Kidney epithelial cell (primary cell): ENCODE measurements at places on chromosomes 16 and 17. TPM values are rescaled to one million over a fixed set of nuclear protein-coding genes. Genes with fewer than 3 reads are reported as not detected.

GRCh38 chr16:20867585-20867984 is 32.6 kb downstream of the DCUN1D3 start:
- DNase-seq = no peak

DNA sequence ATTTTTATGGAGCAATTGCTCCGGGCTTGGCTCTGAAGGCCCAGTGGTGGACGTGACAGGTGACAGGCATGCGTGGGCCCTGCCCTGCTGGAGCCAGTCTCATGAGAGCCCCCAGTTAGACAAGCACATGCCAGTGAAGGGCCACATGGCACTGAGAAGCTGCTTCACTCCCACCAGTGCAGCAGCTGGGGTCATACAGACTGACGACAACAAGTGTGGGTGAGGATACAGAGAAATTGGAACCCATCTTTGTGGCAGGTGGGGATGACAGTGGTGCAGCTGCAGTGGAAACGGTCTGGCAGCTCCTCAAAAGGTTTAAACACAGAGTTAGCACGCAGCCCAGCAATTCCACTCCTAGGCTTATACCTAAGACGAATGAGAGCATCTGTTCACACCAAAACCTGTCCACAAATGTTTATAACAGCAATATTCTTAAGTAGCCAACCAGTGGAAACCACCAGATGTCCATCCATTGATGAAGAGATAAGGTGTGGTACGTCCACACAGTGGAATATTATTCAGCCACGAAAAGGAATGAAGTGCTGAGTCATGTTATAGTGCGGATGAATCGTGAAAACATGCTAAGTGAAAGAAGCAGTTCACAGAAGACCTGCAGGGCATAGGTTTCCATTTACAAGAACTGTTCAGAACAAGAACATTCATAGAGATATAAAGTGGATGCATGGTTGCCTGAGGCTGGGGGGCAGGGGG is 12.5 kb upstream of the CIBAR2 start:
- no peak for DNase-seq

- DNase-seq = no peak
These were observed 7.6 kb downstream of the PRR29 start for GRCh38 chr17:64005734-64006167.

The ARHGAP23 gene
- total RNA-seq = 52.8 and 65.6 TPM in 2 replicates

- DNase-seq = no peak
These were observed 16.7 kb downstream of the RFFL start for GRCh38 chr17:35046740-35047283.

DNA sequence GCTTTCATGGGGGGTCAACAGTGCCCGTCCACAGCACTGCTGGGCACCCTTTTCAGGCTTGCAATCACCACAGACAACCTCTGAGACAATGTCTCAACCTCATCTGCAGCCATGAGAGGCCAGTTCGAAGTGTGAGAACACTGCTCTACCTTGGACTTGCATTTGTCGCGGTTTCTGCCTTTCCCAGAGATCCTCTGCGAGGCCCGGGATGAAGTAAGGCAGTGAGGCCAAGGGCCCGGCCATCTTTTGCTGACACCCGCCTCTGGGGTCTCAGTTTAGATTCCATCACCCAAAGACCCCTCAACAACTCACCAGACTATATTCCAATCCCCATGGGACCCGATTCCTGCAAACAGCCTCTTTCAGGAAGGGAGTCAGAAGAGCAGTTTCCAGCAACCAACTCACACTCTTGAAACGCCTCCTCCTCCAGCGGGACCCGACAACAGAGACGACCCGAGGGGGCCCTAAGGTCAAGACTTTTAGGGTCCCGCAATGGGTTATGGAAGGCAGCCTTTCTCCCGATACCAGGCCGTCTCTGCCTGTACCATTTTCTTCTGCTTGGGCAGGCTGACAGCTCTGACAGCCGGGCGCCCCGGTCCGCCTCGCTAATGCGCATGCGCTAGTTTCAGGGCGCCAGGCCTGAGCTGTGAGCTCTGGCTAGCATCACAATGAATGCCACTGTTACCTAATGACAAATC is 576.0 kb downstream of the KCNJ18 start:
- no peak for DNase-seq

The OR3A2 gene
- total RNA-seq = 1.0 and 3.3 TPM in 2 replicates

GRCh38 chr17:935485-935884 is 44.1 kb downstream of the NXN start:
- DNase-seq = no peak

- DNase-seq = no peak
These were observed 17.2 kb downstream of the COPRS start for GRCh38 chr17:31841850-31842194.

- peak; percentile 86 for DNase-seq
These were observed 100.1 kb upstream of the CHMP6 start for GRCh38 chr17:80891397-80892018.

GRCh38 chr17:499951-500461 is 147.4 kb upstream of the RPH3AL start:
- DNase-seq = no peak

DNA sequence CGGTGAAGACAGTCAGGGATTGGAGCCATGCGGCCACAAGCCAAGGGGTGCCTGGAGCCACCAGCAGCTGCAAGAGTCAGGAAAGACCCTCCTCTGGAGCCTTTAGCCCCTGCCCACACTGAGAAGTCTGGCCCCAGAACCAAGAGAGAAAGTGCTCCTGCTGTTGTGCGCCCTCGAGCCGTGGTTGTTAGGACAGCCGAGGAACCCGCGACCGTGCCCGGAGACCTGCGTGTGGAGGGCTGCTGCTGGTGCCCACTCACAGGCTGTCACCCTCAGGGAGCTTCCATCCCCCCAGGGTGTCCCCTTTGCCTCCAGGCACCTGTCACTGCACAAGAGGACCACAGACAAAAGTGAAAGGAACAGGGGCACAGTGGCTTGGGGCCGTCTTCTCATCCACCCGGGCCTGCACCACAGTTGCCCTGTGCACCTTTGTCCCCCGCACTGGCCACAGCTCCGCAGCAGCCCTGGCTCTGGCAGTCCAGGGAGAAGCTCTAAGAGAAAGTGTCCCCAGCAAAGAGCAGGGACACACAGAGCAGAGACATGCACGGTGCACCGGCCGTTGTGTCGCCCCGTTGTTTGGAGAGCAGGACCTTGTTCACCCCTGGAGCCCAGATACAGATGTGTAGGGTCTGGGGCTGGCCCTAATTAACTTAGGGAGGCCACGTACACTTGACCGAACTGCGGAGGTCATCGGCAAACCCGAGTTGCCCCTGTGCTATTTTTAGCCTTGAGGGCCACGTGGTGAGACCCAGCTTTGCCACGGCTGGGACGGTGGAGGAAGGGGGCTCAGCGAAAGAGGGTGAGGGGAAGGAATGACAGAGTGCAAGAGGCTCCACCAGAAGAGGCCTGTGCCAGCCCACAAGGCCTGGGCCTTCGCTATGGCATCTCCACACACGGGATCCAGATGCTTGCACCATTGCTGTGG is 329.2 kb downstream of the C16orf95 start:
- DNase-seq = no peak

The PARN gene
- 25.5 and 28.0 TPM in 2 replicates for total RNA-seq

GRCh38 chr17:63249256-63250004 is 196.7 kb downstream of the CYB561 start:
- DNase-seq = no peak

The ADGRG1 gene
- total RNA-seq = 143 and 150 TPM in 2 replicates

- DNase-seq = no peak
These were observed 144.2 kb downstream of the PRKCB start for GRCh38 chr16:23979982-23980381.

The FN3K gene
- total RNA-seq = 5.8 and 12.1 TPM in 2 replicates

The FNDC8 gene
- total RNA-seq = not detected in 2 replicates

- DNase-seq = no peak
These were observed 12.4 kb downstream of the UBALD2 start for GRCh38 chr17:76277300-76278267.

DNA sequence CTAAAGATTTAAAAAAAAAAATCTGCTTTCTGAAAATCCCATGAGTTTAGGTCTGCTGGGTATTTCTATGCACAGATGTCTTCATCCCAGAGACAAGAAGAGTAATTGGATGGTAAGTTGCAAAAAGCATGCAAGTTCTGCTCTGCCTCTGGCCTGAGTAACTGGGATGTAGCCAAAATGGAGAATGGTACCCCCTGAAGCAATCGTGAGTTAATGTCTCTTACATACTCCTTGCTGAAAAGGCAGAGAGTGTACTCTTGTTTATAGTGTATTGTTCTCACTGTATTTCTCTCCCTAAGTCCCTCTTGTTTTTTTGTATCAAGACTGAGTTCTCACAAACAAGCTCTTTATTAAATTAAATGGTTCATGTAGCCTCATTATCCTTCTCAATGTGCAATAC is 259.0 kb downstream of the IRX3 start:
- no peak for DNase-seq

- peak; percentile 85 for DNase-seq
These were observed 14.4 kb upstream of the FAAP100 start for GRCh38 chr17:81566461-81567126.

- no peak for DNase-seq
These were observed 6.1 kb upstream of the CDR2 start for GRCh38 chr16:22380529-22380928.

DNA sequence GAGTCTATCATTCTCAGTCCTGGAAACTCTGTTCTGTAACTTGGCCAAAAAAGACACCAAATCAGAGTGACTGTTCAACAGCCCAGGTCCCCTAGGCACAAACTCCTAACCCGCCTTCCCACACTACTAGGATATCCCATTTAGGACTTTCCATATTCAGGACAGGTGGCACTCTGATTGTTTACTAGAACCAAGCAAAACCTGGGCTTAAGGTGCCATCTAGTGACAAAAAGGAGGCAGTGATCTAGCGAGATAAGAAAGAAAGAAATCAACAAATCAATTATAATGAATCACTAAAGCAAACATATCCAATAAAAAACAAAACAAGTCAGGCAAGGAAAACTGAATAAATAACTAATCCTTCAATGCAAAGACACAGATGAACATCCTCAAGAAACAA is 203.9 kb downstream of the CEP112 start:
- no peak for DNase-seq

The SOST gene
- total RNA-seq = not detected in 2 replicates

- DNase-seq = no peak
These were observed 25.8 kb downstream of the LITAF start for GRCh38 chr16:11560701-11561453.

The NDUFAF8 gene
- 45.9 and 63.1 TPM in 2 replicates for total RNA-seq

GRCh38 chr16:10156099-10156498 is 26.1 kb downstream of the GRIN2A start:
- no peak for DNase-seq

The CHST4 gene
- total RNA-seq = not detected in 2 replicates

DNA sequence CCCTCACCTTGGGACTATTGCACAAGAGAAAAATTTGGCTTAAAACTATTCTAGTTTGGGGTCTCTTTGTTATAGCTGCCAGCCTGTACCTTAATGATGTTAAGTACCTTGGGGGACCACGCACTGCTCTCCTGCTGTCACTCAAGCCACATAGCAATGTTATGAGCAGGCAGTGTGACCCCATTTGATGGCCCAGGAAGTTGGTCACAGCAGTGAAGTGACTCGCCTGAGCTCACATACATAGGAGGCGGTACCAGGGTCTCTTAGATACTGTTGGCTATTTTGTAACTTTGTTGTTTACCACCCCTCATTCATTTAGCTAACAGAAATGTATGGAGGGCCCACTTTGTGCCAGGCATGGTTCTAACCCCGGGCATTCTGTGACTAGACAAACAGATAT is 16.4 kb downstream of the KCNG4 start:
- DNase-seq = no peak

The CCL23 gene
- not detected in 2 replicates for total RNA-seq

DNA sequence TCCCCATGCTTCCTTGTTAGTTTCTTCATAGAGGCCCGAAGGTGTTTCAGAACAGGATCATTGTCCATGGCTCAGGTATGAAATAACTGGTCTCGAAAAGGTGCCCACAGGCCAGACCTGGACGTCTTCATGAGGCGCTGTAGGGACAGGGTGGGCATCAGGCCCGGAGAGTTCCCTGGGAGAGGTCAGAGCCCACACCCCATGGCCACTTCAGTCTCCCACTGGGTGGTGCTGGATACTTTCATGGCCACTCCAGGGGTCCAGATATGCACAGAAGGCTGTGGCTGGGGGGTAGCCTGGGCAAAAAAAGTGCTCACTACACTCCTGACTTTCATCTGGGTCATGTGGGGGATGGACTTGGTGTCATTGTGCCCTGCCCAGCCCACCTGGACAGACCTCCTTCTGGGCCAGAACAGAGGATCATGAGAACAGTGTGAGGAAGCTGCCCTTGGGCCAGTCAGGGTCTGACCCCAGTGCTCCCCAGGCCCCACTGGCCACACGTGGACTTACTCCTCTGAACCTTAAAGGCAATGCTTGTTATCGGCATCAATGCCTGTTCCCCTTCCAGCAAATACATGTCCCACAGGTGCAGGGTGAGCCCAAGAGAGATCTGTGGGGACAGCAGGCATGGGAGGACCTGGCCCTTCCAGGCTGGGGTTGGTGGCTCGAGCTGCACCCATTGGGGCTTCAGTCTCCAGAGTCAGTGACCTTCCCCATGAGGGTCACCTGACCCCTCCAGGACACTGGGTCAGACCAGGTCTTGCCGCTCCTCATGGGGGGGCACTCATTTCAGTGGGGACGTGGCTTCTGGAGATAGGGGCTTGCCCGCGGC is 36.9 kb downstream of the LGALS9 start:
- DNase-seq = no peak

DNA sequence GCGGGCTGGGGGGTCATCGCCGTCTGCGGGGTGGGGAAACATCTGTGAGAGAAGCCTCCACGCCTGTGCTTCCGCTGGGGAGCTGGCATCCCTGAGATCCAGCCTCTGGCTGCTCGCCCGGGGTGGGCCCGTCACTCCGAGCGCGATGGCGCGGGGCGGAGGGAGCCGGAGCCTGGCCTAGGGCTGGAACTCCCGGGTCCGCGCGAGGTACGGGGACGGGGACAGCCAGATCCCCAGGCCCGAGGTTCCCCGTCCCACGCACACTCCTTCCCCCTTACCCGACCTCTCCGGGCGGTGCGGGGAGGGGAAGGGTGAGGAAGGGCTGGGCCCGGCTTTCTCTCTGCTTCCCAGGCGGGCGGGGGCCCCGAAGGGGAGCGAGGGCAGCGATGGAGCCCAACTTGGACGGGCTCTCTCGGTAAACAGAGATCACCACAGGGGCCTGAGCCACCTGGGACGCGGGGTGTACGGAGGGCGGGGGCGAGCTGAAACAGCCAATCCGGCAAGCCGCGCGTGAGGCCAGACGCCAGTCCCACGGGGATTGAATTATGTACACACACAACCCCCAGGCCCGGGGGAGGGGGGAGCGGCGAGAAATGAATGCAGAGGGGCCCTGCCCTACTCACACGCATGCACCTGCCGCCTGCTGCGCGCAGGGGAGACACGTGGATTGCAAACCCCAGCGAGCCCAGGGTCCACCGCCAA is at the start of gene SLC16A11:
SLC16A11 (minus strand) TSS at position 596 of the 702 bp plus-strand sequence; CDS start at position 17, 579 bp downstream.
- no peak for DNase-seq

DNA sequence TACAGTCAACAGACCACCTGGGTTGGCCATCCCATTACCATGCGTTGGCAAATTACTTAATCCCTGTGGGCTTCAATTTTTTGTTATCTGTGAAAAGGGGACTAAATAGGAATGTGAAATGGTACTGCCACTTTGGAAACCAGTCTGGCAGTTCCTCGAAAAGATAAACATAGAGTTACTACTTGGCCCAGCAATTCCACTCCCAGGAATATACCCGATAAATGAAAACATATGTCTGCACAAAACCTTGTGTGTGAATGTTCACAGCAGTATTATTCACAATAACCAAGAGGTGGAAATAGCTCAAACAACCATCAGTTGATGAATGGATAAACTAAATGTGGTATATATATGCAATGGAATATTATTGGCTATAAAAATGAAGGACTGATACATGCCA is 87.9 kb downstream of the TANGO6 start:
- no peak for DNase-seq

- no peak for DNase-seq
These were observed 627.2 kb downstream of the TOX3 start for GRCh38 chr16:51919736-51920135.

GRCh38 chr16:72530434-72530833 is 358.5 kb upstream of the PMFBP1 start:
- DNase-seq = no peak

The HAS3 gene
- 0.75 and 0.82 TPM in 2 replicates for total RNA-seq
